NCI-H1436 treated with DMSO at 0.1 percent for 48 hours (cell line): ENCODE measurements at places on chromosomes 13 and 19.

DNA sequence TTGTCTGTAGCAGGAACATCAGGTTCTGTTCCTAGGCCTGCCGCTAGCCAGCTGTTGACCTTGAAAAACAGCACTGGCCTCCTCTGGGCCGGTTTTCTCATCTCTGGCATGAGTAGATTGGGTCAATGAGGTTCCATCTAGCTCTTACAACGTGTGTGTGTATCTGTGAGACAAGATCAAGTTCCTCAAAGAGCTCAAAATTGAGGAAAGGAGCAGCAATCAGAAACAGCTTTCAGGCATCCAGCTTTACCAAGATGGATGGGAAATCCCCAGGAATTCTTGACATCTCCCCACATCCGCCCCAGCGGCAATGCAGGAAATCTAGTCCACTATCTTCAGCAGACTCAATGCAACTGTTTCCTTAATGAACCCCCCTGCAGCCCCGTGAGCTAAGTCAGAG, 4.9 kb downstream of the FLT1 start:
- no peak for DNase-seq

DNA sequence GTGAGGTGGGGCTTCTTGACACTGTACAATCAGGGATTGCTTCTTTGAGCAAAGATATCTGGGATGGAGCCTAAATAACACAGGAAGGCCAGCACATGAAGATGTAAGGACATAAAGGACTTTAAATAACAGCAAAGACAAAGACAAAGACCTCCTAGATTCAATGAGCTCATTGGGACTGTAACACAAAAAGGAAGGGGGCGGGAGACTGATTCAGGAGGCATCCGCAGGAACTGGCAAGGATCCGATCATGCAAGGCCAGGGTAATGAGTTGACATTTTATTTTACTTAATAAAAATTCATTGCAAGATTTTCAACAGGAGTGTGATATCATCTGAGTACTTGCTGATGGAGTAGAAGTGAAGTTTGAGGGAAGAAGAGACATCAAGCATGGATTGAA, 121.5 kb downstream of the LHFPL6 start:
- no peak for DNase-seq

GRCh38 chr19:10271543-10272086, 695 bp downstream of the ICAM1 start:
- DNase-seq, result no peak

- no peak for DNase-seq
Observed at GRCh38 chr19:43675269-43675879, 5.4 kb upstream of the PLAUR start.

DNA sequence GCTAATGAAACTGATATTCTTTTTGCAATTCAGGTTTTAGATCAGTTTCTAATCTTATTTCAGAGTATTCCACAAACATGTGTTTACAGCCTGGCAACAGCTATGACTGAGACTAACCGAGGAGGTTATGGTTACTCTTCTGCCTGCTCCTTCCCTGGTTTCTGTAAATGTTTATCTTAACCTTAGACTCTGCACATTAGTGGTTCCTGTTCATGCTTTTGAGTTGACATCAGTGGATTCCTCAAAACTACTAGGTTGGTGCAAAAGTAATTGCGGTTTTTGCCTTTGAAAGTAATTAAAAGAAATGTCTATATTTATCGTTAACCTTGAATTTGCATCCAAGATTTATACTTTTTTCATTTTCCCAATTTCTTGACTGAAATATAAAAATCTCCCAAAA, 237.0 kb upstream of the TSHZ3 start:
- DNase-seq, result no peak

DNA sequence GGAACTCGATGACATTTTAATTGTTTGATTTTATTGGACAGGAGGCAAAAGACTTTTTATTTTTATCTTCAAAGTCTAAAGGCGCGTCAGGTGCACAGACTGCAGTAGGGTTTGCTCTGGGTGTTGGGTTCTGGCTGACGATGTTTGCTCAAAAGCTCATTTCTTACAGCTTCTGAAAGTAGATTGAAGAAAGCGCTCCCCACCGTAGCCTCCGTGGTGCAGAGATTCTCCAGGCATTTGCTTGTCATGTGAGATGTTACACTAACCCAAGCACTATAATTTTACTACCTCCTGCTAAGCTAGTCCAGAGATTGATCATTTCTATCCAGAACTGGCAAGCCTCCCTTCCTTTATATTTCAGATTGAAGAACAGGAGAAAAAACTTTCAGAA, 14.5 kb upstream of the ATP11A start:
- no peak for DNase-seq

DNA sequence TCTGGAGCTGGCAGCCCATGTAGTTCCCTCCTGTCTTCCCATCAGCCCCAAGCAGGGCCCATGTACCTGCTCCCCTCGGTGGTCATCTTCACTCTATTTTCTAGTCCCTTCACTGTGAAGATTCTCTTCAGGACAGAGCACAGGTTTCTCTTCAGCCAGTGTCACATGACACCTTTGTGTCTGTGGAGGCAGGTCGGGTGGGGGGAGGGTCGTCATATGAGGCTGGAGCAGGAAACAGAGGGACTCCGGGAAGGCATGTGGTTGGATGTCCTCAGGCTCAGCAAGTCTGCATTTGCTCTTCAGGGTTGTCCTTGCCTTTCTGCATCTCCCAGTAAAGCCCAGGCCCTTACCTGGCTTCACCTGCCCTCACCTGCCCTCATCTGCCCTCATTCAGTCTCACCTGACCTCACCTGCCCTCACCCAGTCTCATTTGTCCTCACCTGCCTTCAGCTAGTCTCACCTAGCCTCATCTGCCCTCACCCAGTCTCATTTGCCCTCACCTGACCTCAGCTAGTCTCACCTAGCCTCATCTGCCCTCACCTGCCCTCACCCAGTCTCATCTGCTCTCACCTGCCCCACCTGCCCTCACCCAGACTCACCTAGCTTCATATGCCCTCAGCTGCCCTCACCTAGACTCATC, 120.3 kb downstream of the ZDHHC20 start:
- no peak for DNase-seq

GRCh38 chr13:80096383-80096782, 244.5 kb downstream of the SPRY2 start:
- no peak for DNase-seq

DNA sequence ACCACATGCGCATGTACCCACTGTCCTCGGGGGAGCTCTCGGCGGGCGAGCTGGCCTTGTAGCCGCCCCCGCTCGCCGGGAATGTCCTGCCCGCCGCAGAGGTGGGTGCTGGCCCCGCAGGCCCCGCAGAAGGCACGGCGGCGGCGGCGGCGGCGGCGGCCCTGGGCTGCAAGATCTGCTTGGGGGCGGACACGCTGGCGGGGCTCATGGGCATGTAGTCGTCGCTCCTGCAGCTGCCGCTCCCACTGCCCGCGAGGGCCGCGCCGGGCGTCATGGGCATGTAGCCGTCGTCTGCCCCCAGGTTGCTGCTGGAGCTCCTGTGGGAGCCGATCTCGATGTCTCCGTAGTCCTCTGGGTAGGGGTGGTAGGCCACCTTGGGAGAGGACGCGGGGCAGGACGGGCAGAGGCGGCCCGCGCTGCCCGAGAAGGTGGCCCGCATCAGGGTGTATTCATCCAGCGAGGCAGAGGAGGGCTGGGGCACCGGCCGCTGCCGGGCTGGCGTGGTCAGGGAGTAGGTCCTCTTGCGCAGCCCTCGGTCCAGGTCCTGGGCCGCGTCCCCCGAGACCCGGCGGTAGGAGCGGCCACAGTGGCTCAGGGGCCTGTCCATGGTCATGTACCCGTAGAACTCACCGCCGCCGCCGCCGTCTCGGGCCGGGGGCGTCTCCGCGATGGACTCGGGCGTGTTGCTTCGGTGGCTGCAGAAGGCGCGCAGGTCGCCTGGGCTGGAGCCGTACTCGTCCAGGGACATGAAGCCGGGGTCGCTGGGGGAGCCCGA, 2.4 kb downstream of the IRS2 start:
- no peak for DNase-seq

DNA sequence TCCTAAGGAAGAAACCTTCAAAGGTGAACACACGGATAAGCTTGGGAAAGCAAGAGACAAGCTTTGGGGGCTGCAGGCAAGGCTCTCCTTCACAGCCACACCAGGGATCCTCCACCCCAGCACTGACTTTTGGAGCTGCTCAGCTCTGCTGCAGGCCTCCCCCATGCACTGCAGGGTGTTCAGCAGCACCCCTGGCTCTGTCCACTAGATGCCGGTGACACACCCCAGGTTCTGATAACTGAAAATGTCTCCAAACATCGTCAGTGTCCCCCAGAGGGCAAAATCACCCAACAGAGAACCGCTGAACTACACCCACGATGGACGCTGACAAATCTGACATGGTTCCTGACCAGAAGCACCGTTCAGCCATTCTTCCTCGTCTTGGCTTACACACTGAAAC, 90.5 kb downstream of the STK24 start:
- no peak for DNase-seq

DNA sequence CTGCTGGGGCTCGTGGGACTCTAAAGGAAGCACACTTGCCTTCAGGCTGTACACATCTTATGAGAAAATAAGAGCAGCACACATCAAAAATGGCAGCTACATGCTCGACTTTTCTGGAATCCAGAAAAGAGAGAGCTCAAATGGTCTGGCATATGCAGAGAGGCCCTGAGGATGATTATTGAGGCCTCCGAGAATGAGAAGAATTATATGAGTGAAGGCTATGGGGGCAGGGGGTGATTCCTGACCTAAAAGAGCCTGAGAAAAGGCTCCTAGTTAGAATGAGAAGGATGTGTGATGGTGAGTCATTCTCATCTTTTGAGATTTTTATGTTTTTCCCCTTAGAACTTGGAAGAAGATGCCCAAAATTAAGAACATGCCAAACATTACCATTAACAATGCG, 97.1 kb downstream of the HSPH1 start:
- DNase-seq, result no peak

GRCh38 chr13:38528986-38529385, 157.9 kb upstream of the FREM2 start:
- DNase-seq, result no peak
